ENCODE measurements at places on chromosomes 12 and 14. TPM values are rescaled to one million over a fixed set of nuclear protein-coding genes. Genes with fewer than 3 reads are reported as not detected.

ARMH4 gene
- 6.4 TPM for total RNA-seq

DNA sequence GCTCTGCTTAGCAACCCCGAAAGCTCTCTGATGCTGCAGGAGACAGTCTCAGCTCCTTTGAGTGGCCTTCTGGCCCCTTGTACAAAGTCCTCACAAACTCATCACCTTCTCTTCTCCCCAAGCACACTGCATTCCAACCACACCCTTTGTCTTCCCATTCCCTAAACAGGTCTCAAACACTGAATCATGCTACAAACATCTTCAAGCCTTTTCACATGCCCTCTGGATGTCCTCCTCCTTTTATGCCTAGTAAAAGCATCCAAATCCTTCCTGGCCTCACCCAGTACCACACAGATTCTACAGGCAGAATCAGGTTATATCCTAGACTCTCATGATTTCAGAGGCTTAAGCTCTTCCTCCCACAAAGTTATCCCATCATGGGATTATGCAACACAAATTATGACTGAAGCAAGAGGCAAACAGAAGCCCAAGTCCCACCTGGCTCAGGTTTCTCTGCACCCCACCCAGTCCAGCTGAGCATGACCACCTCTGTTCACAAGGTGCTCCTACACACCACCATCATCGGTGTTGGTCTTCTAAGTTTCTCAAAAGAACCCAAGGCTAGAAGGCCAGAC lies 61.4 kb upstream of the PCED1B start:
- no peak overlapping the region for H3K4me3 ChIP-seq
- no peaks in the 10 kb centered on the region for H3K36me3 ChIP-seq
- no peaks in the 10 kb centered on the region for H3K27me3 ChIP-seq
- DNase-seq = no peak
- H3K27ac ChIP-seq = no peak overlapping the region

GRCh38 chr14:101313268-101313667 lies 248.0 kb upstream of the DIO3 start:
- no peak overlapping the region for H3K27ac ChIP-seq
- no peaks in the 10 kb centered on the region for H3K27me3 ChIP-seq
- DNase-seq = no peak
- H3K36me3 ChIP-seq = no peaks in the 10 kb centered on the region
- H3K4me3 ChIP-seq = no peak overlapping the region

- H3K27me3 ChIP-seq = no peaks in the 10 kb centered on the region
- no peaks in the 10 kb centered on the region for H3K36me3 ChIP-seq
- H3K4me1 ChIP-seq = no peaks in the 10 kb centered on the region
- no peak overlapping the region for H3K27ac ChIP-seq
- H3K4me3 ChIP-seq = no peak overlapping the region
Measured at GRCh38 chr12:124157406-124157805, 137.5 kb upstream of the RFLNA start.

GRCh38 chr12:123828854-123829547 lies 66.9 kb downstream of the DNAH10 start:
- no peaks in the 10 kb centered on the region for H3K27me3 ChIP-seq
- no peaks in the 10 kb centered on the region for H3K36me3 ChIP-seq
- no peak overlapping the region for H3K4me3 ChIP-seq

DNA sequence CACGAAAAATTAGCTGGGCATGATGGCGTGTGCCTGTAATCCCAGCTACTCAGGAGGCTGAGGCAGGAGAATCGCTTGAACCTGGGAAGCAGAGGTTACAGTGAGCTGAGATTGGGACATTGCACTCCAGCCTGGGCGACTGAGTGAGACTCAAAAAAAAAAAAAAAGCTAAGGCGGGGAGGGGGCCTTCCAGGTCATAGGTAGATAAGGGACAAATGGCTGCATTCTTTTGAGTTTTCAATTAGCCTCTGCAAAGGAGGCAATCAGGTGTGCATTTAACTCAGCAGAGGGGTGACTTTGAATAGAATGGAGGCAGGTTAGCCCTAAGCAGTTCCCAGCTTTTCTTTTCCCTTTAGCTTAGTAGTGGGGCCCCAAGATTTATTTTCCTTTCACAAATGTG lies 743 bp upstream of the AACS start:
- H3K36me3 ChIP-seq = no peaks in the 10 kb centered on the region
- no peak for DNase-seq
- H3K27ac ChIP-seq = no peak overlapping the region
- H3K4me1 ChIP-seq = peaks cover 6% of the 10 kb centered on the region
